ENCODE measurements at places on chromosomes 12 and 14.
A peak's percentile ranks its signal among the peaks of the same experiment; 100 is the strongest.

DNA sequence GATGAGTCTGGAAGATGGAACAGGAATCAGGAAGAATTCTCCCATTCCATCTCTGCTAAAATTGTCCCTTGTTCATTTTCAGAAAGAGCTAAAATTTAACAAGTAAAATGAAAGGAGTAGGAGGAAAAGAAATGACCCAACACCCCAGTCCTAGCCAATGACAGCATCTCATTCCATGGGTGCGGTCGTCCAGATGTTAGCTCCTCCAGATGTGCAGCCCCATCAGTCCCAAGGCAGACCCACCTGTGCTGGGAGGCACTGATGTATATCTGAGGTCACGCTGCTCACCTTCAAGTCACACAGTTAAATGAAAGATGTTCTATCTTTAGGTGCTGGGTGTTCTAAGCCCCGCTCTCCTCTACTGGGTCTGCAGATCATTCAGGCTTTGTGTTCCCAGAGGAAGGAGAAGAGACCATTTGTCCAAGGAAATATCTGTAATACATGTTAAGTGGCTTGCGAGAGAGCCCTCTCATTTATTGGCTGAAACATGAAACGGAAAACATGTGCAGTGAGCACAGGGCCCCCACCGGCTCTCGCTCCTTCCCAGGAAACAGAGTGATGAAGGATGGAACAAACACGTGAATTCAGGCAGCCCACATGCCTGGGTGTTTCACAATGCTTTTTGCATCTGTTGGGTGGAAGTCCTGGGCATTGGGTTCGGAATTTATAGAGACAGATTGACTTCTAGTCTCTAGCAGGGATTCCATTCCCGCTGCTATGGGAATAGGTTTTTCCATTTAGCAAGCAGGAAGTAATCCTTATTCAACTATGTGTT, 294.6 kb downstream of the NUAK1 start:
- DNase-seq = no peak
- H3K4me3 ChIP-seq = no peak overlapping the region
- no peaks in the 10 kb centered on the region for H3K27me3 ChIP-seq
- H3K4me1 ChIP-seq = no peaks in the 10 kb centered on the region

- H3K4me1 ChIP-seq = peaks cover 25% of the 10 kb centered on the region
- DNase-seq = no peak
- H3K27ac ChIP-seq = no peak overlapping the region
- no peaks in the 10 kb centered on the region for H3K36me3 ChIP-seq
Measured at GRCh38 chr12:123266679-123267277, 4.9 kb downstream of the CDK2AP1 start.

GRCh38 chr12:124385219-124385969, 90.5 kb downstream of the RFLNA start:
- H3K36me3 ChIP-seq = no peaks in the 10 kb centered on the region
- H3K27me3 ChIP-seq = no peaks in the 10 kb centered on the region
- H3K4me1 ChIP-seq = peaks cover 9% of the 10 kb centered on the region
- no peak for DNase-seq
- H3K4me3 ChIP-seq = no peak overlapping the region

- H3K27ac ChIP-seq = peak overlapping the region; percentile 86
- no peak for DNase-seq
- no peaks in the 10 kb centered on the region for H3K27me3 ChIP-seq
- H3K36me3 ChIP-seq = no peaks in the 10 kb centered on the region
- H3K4me3 ChIP-seq = no peak overlapping the region
Measured at GRCh38 chr14:93962701-93963601, 13.4 kb downstream of the ASB2 start.

DNA sequence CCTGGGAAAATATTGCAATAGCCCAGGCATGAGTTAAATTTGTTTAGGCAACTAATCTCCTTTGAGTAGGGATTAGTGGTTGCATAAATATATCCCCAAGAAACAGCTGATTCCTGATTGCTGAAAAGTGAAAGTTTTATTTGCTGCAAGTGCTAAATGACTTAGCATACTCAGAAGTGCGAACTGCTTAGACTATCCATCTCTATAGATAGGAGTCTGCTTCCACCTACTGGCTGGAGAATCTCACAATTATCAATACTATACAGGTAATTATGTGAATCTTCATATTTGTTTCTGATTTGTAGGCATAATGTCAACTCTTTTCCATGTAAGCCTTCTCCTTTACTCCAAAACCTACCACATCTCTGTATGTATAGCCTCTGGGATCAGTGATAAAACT, 12.0 kb upstream of the SLCO1B3 start:
- no peak for DNase-seq
- H3K27me3 ChIP-seq = no peaks in the 10 kb centered on the region
- H3K27ac ChIP-seq = no peak overlapping the region
- no peaks in the 10 kb centered on the region for H3K4me1 ChIP-seq
- no peak overlapping the region for H3K4me3 ChIP-seq

GRCh38 chr14:78974691-78975090, 804.5 kb downstream of the NRXN3 start:
- no peaks in the 10 kb centered on the region for H3K36me3 ChIP-seq
- H3K4me1 ChIP-seq = no peaks in the 10 kb centered on the region
- H3K27ac ChIP-seq = no peak overlapping the region

DNA sequence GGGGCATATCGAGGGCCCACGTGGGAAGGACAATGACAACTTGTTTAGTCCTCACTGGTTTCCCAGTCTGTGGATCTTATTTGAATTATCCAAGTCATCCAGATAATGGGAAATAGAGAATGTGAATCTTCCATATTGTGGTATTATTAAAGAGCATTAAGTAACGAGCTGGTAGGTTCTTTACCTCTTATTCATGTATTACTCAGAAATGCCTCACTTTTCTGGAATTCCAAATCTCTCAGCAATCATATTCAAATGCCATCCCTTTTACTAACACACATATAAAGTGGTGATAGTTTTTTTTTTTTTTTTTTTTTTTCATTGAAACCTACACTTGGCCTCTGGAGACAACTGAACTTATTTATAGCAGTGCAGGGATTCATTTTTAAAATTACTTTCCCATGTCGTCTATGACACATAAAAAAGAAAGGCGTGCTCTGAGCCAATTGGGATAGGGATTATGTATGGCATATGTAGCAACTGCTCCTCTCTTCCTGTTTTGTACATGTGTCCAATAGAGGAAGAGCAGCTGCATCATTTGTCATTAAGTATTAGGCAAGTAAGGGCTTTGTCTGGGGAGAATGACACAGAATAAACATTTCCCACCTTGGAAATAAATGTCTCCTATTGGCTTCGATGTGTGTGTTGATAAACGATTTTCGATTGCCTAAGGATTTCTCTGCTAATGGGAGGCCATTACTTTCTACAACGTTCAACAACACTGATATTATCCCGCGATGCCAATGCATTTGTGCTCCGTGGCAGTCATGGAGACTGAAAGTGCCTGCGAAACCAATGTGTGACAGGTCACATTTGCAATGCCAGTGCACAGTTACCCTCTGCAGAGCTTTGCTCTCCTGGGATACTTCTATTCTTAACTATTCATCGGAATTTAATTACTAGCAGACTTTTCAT, 78.6 kb upstream of the IFNG-AS1 start:
- H3K36me3 ChIP-seq = no peaks in the 10 kb centered on the region
- H3K27me3 ChIP-seq = no peaks in the 10 kb centered on the region
- H3K4me3 ChIP-seq = no peak overlapping the region
- no peak for DNase-seq

GRCh38 chr12:98572010-98572409, 21.5 kb upstream of the SLC25A3 start:
- DNase-seq = no peak
- no peaks in the 10 kb centered on the region for H3K27me3 ChIP-seq
- no peak overlapping the region for H3K4me3 ChIP-seq
- H3K27ac ChIP-seq = no peak overlapping the region

DNA sequence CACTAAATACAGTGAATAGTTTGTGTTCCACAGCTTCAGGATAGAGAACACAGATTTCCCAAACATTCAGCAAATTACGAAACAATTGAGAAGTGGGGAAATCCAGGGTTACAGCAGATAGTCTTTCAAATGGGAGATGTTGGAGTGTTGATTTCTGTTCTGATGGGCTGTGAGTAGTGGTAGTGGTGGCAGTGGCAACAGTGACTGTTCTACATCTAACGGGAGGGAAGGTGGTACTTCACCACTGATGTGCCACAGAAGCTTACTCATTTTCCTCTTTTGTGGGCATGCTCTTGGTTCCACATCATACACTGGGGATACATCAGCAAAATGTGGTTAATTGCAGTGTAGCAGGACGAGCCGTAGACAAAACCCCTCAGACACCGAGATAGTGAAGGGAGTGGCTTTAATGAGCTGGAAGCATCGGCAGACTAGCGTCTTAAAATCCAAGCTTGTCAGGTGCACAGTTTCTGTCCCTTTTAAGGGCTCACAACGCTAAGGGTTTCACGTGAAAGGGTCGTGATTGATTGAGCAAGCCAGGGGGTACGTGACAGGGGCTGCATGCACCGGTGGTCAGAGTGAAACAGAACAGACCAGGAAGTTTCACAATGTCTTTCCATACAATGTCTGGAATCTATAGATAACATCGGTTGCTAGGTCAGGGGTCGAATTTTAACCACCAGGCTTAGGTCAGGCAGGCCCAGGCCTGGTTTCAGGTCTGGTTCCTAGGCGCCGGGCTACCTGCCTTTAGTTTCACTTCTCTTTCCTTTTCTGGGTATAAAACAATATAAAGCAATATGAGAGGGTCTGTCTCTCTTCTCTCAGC, 330.6 kb upstream of the FBXO33 start:
- no peak overlapping the region for H3K27ac ChIP-seq
- H3K4me1 ChIP-seq = no peaks in the 10 kb centered on the region
- no peak overlapping the region for H3K4me3 ChIP-seq
- H3K36me3 ChIP-seq = no peaks in the 10 kb centered on the region
- no peak for DNase-seq

Measured in Peyer's patch (tissue), 4 donors.